ENCODE measurements at places on chromosomes 4 and X. TPM values are rescaled to one million over a fixed set of nuclear protein-coding genes. Genes with fewer than 3 reads are reported as not detected.

RPA4 gene
- total RNA-seq = not detected

GRCh38 chr4:112361181-112361791, 64.1 kb downstream of the ALPK1 start:
- DNase-seq = peak; percentile 15
- H3K27me3 ChIP-seq = no peaks in the 10 kb centered on the region
- H3K4me3 ChIP-seq = no peak overlapping the region

GRCh38 chr4:173169178-173169427, 492 bp downstream of the GALNT7 start:
- DNase-seq = no peak
- no peak overlapping the region for H3K4me3 ChIP-seq
- peaks cover 43% of the 10 kb centered on the region for H3K4me1 ChIP-seq
- no peaks in the 10 kb centered on the region for H3K27me3 ChIP-seq
- no peak overlapping the region for H3K27ac ChIP-seq
- peaks cover 1% of the 10 kb centered on the region for H3K36me3 ChIP-seq

- no peaks in the 10 kb centered on the region for H3K27me3 ChIP-seq
- no peak overlapping the region for H3K27ac ChIP-seq
- no peak for DNase-seq
- no peaks in the 10 kb centered on the region for H3K4me1 ChIP-seq
Observed at GRCh38 chrX:149213264-149213663, 291.8 kb downstream of the IDS start.

UGT2B15 gene
- not detected for total RNA-seq

TMSB15C gene
- total RNA-seq = 2.5 TPM

DNA sequence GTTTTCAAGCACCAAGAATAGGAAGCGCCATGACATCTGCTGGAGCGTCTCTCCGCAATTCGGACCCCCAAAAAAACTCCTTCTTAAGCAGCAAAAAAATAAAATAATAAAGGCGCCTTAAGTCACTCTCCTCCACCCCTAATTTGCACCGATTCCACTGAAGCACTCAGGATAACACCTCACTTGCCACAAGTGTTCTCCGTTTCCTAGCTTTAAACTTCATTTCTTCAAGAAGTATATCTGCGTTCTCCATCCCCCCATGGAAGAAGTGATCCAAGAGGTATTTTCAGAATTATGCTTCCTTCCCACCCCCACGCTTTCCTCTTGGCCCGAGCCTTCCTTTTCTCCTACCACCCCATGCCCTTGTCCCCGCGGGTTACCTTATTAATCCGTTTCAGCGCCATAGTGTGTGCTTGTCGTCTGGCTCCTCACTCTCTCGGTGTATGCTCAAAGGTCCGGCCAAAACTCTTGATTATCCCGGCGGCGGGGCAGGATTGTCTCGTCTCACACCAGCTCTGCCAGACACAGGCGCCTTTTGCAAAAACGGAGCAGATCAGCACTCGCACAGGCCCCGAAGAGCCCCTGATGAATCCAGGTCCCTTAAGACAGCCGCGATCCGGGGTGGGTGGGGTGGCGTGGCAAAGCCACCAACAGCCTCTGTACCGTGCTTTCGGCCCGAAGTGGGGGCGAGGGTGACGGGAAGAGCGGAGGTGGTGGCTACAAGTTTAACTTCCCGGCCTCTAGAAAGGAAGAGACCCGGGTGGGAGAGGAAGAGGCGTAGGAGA, 1.1 kb downstream of the UBE2D3 start:
- peaks cover 28% of the 10 kb centered on the region for H3K36me3 ChIP-seq
- no peak for DNase-seq
- H3K27me3 ChIP-seq = no peaks in the 10 kb centered on the region
- no peak overlapping the region for H3K27ac ChIP-seq
- no peak overlapping the region for H3K4me3 ChIP-seq

C4orf50 gene
- not detected for total RNA-seq

GPC4 gene
- not detected for total RNA-seq

DNA sequence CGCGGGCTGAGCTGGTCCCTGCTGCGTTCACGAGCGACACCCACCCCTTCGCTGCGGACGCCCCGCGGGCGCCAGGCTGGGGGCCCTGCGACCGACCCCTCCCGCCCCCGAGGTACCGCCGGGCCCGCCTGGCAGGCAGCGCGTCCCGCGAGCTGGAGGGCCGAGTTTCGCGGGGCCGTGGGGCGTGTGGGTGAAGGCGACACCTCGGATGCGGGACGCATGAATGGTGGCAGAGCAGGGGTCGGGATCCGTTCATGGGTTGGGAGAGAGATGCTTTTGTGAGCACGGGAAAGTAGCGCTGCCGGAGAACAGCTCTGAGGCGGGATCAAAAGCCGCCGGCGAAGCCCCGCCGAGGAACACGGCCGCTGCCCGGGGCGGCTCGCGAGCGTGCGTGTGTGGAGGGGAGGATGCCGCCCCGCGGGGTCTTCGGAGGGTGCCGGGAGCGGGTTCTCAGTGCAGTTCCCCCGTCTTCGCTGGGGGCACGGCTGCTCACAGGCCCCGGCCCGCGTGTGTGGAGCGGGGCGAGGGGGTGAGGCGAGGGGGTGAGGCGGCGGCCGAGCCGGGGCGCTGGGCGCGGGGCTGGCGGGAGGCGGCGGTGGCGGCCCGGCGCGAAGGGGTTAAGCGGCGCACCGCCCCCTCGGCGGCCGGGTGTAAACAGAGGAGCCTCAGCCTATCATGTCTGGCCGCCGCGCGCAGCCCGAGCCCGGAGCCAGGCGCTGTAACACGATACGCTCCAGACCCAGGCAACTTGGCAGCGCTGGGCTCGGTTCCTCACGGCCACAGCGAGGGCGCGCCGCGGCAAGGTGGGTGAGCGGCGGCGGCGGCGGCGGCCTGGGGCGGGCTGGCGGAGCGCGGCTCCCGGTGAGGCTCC, 205.3 kb downstream of the TENM3 start:
- DNase-seq = peak; percentile 57
- peaks cover 13% of the 10 kb centered on the region for H3K4me1 ChIP-seq

DNA sequence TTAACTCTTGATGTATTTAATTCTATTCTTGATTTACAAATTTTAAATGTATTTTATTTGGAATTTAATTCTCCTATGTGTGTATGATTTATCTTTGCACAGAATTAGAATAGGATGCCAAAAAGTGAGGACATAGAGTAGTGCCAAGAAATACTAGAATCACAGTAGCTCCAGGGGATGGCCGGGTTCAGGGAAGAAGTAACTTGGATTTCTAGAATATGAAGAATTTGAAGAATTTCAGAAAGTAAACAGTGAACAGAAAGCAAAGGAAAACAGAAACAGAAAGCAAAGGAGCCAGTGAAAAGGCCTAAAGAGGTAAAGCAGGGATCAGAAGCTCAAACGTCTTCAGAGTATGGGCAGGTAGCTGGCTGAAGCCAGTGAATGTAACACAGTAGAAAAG, 1187.6 kb downstream of the RPA4 start:
- H3K27ac ChIP-seq = no peak overlapping the region
- no peaks in the 10 kb centered on the region for H3K27me3 ChIP-seq
- no peak for DNase-seq
- no peaks in the 10 kb centered on the region for H3K36me3 ChIP-seq
- no peak overlapping the region for H3K4me3 ChIP-seq

GRCh38 chr4:184370711-184371389, 103.5 kb downstream of the IRF2 start:
- H3K4me1 ChIP-seq = peaks cover 26% of the 10 kb centered on the region
- DNase-seq = no peak
- H3K36me3 ChIP-seq = peaks cover 3% of the 10 kb centered on the region
- H3K27me3 ChIP-seq = no peaks in the 10 kb centered on the region

DNA sequence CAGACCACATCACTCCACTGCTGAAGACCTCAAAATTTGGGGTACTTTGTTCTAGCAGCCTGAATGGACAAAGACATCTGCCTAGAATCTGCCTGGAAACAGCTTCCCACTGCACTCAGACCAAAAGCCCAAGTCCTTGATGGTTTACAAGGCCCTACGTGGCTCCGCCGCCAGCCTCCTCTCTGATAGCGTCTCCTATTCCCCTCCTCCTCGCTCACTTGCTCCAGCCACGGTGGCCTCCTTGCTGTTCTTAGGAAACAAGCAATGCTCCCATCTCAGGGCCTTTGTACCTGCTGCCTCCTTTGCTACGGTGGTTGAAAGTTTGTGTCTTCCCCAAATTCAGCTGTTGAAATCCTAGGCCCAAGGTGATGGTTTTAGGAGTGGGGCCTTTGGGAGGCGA, 34.7 kb upstream of the SORCS2 start:
- no peaks in the 10 kb centered on the region for H3K36me3 ChIP-seq
- H3K4me3 ChIP-seq = no peak overlapping the region
- no peaks in the 10 kb centered on the region for H3K4me1 ChIP-seq
- no peak overlapping the region for H3K27ac ChIP-seq

- H3K4me3 ChIP-seq = no peak overlapping the region
- H3K4me1 ChIP-seq = no peaks in the 10 kb centered on the region
- H3K27ac ChIP-seq = no peak overlapping the region
Observed at GRCh38 chr4:146252969-146253611, 38.8 kb downstream of the REELD1 start.

GRCh38 chrX:149199734-149200133, 305.4 kb downstream of the IDS start:
- H3K27me3 ChIP-seq = peaks cover 15% of the 10 kb centered on the region
- H3K36me3 ChIP-seq = peaks cover 4% of the 10 kb centered on the region
- peaks cover 3% of the 10 kb centered on the region for H3K4me1 ChIP-seq
- DNase-seq = no peak

GRCh38 chr4:1446502-1447386, 40.5 kb upstream of the NKX1-1 start:
- H3K36me3 ChIP-seq = no peaks in the 10 kb centered on the region
- H3K4me3 ChIP-seq = no peak overlapping the region
- no peak for DNase-seq
- H3K4me1 ChIP-seq = no peaks in the 10 kb centered on the region
- H3K27ac ChIP-seq = no peak overlapping the region
- peaks cover 5% of the 10 kb centered on the region for H3K27me3 ChIP-seq

ERAS gene
- 0.70 TPM for total RNA-seq

DNA sequence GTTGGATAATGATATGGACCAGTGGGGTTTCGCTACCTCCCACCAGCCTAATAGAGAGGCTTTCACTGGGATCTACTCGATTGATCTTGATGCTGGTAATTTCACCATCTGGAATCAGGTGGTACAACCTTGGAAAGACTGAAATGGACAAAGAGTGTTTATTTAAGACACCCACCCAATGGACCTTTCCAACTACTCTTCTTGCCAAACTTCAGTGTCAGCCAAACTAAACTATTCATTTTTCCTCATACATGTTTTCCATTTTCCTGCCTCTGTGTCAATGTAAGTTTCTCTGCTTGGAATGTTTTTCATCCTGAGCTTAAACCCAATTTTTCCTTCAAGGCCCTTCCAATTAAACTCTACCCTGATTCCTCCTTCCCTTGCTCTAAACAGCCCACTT, 92.6 kb downstream of the LNX1 start:
- H3K4me1 ChIP-seq = no peaks in the 10 kb centered on the region
- no peak overlapping the region for H3K4me3 ChIP-seq
- no peak overlapping the region for H3K27ac ChIP-seq

JAKMIP1 gene
- total RNA-seq = 1.0 TPM

DNA sequence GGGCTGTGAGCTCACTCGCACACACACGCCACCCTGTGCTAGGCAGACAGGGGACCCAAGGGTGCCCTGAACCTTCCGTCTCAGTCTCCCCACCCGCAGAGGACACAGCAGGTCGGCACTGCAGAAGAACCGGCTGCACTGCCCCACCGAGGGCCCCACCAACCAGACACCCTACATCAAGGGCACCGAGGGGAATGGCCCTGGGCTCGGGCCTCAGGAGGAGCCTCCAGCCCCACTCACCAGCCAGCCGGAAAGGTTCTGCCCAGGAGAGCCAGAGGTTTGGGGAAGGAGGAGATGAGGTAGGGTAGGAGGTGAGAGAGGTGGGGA, 45.9 kb downstream of the FAM53A start:
- H3K4me1 ChIP-seq = no peaks in the 10 kb centered on the region
- no peak overlapping the region for H3K4me3 ChIP-seq
- H3K36me3 ChIP-seq = no peaks in the 10 kb centered on the region
- DNase-seq = no peak
- no peaks in the 10 kb centered on the region for H3K27me3 ChIP-seq
- H3K27ac ChIP-seq = no peak overlapping the region

DNA sequence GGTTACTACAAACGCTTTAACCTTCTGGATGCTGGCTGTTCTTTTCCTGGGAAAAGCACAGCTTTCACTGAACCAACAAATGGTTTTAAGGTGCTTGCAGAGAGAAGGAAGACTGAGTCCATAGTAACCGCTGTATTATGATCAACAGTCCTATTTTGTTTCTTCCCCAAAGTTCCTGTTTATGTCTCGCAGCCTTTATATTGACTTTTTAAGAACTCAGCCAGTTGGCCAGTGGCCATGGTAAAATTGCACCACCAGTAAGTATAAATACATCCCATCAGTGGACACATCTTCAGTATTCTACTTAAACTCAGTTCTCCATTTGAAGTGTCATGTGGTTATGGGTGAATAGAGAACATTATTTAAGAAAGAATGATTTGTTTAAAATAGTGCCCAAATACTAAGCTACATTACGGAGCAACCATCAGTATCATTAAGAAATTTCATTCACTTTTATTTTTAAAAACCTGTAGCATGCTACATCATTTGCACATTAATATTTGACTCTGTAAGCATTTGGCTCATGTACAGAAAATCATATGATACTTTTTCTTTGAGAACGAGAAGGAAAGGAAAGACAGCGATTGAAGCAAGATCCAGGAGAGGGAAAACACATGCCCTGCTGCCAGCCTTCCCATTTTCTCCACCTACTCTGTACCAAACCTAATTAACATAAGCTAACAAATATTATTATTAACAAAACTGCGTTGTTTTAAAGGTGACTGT, 287.0 kb downstream of the ARHGAP24 start:
- H3K4me3 ChIP-seq = no peak overlapping the region
- DNase-seq = no peak
- peaks cover 4% of the 10 kb centered on the region for H3K27me3 ChIP-seq
- no peaks in the 10 kb centered on the region for H3K4me1 ChIP-seq

DNA sequence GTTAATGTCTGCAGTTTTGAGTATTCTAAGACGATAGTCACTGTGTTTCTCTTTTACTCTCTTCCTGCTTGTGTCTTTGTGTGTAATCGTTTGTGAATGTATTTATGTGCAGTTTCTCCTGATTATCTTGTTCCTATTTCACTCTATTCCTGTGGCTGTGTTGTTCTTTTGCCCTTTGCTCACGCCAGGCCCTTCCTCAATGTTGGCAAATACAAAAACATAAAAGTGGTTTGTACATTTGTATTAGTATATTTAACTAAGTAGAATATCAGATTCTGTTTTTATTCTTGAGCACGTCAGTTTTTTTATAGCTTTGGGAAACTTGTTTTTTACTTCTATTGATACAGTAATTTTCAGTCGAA, 107.6 kb upstream of the BMPR1B start:
- H3K36me3 ChIP-seq = peaks cover 5% of the 10 kb centered on the region
- no peak overlapping the region for H3K4me3 ChIP-seq

EGF gene
- total RNA-seq = not detected

UGT8 gene
- 0.12 TPM for total RNA-seq

TSPAN7 gene
- total RNA-seq = 0.28 TPM

GRCh38 chrX:51899741-51900140, 6.3 kb downstream of the MAGED1 start:
- no peaks in the 10 kb centered on the region for H3K27me3 ChIP-seq
- peaks cover 5% of the 10 kb centered on the region for H3K4me1 ChIP-seq
- no peak overlapping the region for H3K27ac ChIP-seq

ZAR1 gene
- total RNA-seq = not detected

- DNase-seq = peak; percentile 2
- H3K27ac ChIP-seq = no peak overlapping the region
- H3K27me3 ChIP-seq = no peaks in the 10 kb centered on the region
- no peaks in the 10 kb centered on the region for H3K36me3 ChIP-seq
Observed at GRCh38 chrX:133838761-133839676, 146.4 kb downstream of the GPC3 start.

- H3K27me3 ChIP-seq = no peaks in the 10 kb centered on the region
- H3K27ac ChIP-seq = peak overlapping the region; percentile 42
- no peaks in the 10 kb centered on the region for H3K4me1 ChIP-seq
Observed at GRCh38 chrX:153590961-153591956, 7.7 kb downstream of the CCNQ start.

GRCh38 chr4:55554453-55555030, 7.8 kb upstream of the CLOCK start:
- DNase-seq = no peak
- H3K4me1 ChIP-seq = peaks cover 10% of the 10 kb centered on the region
- no peak overlapping the region for H3K27ac ChIP-seq
- H3K36me3 ChIP-seq = peaks cover 5% of the 10 kb centered on the region
